Mucosa of gallbladder (tissue), 1 donor: ENCODE measurements at places on chromosomes 1 and 21.

- DNase-seq = no peak
Observed at GRCh38 chr1:186681801-186682200, 1.6 kb upstream of the PTGS2 start.

- DNase-seq = no peak
Observed at GRCh38 chr1:214013614-214014377, 26.0 kb downstream of the PROX1 start.

- DNase-seq = no peak
Observed at GRCh38 chr1:195701149-195701548, 907.1 kb downstream of the KCNT2 start.

DNA sequence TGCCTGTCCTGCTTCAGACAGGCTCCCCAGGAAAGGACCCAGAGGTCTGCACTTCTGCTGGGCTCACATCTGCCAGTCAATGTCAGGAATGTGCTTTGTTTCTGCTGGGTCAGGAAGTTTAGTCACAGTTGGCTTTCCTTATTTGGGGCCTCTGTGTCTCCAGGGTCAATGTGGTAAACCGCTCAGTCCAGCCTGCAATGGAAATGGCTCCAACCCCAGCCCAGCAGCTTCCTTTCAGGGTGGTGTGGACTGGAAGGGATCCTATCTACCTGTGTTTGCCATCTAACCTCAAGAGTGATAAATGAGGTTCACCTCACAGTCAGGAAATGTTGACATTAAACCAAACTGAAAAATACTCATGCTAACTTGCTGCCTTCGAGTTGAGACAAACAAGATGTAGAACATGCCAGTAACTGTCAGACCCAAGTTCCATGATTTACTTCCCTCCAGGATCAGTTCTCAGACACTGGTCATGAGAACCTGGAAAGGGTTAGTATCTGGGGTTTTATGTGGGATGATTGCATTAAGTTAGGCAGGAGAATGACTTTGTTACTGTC, 20.3 kb downstream of the ENO1 start:
- no peak for DNase-seq

GRCh38 chr21:17848228-17848627, 29.1 kb upstream of the C21orf91 start:
- peak; percentile 27 for DNase-seq

GRCh38 chr1:239164451-239165180, 221.8 kb upstream of the CHRM3 start:
- DNase-seq = no peak

DNA sequence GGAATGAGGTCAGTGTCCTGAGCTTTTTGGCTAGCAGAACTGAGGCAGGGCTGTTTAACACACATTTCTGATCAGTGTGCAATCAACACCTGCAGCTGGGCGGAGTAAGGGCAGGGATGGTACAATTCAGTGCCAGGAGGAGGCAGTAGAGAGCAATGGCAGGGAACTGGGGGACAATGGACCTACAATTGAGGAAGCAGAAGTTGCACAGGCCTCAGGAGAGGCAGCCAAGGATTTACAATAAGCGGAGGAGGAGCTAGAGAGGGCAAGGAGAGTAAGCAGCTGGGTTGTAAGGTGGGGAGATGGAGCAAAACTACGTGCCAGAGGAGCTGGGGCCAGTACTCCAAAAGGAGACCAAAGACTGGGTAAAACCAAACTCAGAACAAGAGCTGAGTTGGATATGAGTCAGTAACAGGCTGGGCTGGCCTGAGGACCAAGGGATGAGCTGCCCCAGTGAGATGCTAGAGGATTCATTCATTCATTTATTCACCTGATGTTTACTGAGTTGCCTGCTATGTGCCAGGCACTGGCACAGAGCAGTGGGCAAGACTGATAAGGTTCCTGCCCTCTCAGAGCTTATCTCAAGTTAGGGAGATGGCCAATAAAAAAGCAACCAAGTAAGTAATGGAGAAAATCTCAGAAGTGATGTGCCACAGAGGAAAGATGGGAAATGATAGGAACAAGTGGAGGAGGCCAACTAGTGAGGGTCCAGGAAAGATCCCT, 10.4 kb upstream of the GALE start:
- peak; percentile 51 for DNase-seq

GRCh38 chr21:38683222-38683621, 122.5 kb upstream of the ETS2 start:
- DNase-seq = no peak

GRCh38 chr1:9448132-9449109, 90.8 kb upstream of the SLC25A33 start:
- no peak for DNase-seq

- DNase-seq = no peak
Observed at GRCh38 chr1:117857418-117857817, 72.0 kb downstream of the GDAP2 start.

GRCh38 chr1:175553280-175553679, 190.1 kb downstream of the TNR start:
- DNase-seq = no peak

- DNase-seq = peak; percentile 10
Observed at GRCh38 chr1:57307392-57308170, 116.3 kb downstream of the DAB1 start.

DNA sequence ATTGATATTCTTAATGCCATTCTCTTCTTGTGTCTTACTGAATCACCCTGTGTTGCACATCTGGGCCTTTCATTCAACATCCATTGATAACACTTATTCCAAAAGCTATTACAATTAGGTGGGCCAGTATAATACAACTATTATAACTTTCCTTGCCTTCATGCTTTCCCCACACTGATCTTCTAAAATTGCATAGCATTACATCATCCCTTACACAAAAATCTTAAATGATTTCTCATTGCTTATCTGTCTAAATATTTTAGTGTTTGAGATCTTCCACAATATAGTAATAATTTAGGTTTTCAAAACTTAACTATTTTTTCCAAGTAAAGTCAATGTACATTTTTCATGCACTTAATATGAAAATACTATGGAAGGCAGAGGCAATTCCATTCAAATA, 1634.1 kb downstream of the PLA2G4A start:
- no peak for DNase-seq

DNA sequence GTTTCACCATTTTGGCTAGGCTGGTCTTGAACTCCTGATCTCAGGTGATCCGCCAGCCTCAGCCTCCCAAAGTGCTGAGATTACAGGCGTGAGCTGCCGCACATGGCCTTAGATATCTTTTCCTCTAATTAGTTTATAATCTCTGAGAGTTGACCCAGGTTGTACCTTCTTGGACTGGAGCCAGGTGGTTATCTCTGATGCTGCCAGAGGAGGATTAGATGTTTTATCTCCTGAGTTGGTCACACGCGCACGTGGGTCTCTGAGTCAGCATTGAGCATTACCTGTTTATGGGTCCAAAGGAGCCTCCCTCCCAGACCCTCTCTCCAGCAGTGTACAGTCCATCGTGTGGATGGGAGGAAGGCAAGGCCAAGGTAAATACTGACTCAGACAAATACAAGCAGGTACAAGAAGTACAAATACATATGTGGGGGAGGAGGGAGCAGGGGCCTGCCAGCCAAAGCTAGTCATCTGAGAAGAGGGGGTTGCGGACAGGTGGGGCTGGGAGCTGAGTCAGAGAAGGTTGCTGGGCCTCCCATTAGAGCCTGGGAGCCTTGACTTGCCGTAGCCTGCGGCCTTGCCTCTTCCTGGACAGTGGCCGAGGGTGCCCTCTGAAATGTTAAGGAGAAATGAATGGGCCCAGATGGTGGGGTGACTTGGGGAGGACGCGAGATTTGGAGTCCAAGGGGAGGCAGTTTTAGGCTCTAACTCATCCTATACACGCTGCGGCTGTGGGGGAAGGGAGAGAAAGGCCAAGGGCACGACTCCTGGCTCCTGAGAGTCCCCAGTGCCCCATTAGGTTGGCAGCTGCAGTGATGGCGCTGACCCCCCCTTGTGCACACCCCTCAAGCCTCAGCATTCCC, 13.1 kb downstream of the IL6R start:
- DNase-seq = peak; percentile 95

DNA sequence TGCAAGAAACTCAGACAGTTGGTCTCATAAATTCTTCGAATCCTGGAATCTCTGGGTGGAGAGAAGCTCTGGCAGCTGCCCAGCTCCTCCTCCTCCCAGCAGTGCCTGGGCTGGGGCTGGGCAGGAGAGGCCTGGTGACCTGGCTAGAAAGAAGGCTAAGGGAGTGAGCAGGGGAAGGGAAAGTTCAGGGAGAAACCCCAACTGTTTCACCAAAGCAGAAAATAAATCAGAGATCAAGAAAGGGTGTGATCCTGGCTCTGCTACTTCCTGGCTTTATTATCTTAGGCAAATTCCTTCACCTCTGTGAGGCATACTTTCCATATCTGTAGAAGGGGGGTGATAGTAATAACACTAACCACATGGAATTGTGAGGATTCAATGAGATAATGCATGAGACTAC, 8.8 kb upstream of the COL16A1 start:
- peak; percentile 34 for DNase-seq

DNA sequence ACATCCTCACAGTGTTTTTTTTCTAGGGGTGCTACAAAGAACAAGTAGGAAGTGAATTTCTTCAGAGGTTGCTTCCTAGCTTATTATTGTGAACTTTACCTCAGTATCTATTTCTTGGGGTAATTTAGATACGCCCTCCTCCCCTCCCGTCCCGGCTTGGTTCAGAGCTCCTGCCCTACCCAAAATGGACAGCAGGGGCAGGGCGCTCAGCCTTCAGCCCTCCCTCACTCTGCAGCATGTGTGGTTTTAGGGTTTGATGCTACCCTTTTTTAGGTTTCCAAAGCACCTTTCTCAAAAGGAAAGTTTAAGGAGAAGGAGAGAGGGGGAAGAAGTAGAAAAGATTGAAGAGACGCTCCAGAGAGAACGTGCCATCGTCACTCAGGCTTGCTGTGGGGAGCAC, 16.9 kb upstream of the POGK start:
- DNase-seq = no peak

DNA sequence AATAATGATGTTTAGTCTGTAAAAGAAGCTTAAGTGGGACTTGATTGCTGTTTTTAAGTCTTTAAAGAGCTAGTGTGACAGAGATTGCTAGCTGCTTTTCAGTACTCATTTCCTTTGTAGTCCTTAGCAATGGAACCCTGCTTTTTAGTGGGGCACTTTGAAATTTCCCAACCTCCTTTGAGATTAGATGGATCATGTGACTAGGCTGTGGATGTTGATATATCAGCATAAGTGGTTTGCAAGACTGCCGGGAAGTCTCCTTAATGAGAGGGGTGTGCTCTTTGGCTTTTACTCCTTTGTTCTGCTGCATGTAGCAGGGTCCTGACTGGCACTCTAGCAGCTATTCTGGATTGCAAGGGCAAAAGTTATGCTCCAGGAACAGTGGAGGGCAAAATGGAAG, 11.2 kb upstream of the RCOR3 start:
- DNase-seq = no peak

GRCh38 chr1:94773931-94774422, 46.2 kb upstream of the SLC44A3 start:
- DNase-seq = no peak

- no peak for DNase-seq
Observed at GRCh38 chr1:187481581-187482148, 652.9 kb downstream of the PLA2G4A start.

GRCh38 chr1:245448975-245449431, 294.2 kb downstream of the KIF26B start:
- no peak for DNase-seq

GRCh38 chr1:29029667-29030066, 94.0 kb downstream of the TMEM200B start:
- no peak for DNase-seq

DNA sequence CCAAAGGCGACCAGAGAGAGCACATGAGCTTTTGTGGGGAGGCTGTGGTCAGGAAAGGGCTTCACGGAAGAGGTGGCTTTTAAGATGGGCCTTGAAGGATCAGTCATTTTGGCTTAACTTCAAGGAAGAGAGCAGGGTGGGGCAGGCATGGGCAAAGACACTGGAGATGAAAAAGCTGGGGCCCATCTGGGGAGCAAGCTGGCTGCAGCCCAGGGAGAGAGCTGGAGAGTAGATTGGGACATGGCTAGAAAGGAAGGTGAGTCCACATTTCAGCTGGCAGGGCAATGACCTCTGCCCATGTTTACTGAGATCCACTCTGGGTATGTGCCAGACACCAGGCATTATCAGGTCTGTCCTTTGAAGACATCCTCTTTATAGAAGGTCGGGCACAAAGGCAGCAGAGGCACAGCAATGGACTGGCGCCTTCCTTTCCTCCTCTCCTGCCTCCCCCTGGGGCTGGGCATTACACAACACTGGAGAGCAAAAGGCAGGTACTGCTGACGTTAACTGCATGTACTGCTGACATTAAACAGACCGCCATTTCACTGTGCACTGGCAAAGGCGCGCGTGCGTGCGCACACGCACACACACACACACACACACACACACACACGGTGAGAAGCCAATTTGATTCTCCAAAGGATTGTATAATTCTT, 2.2 kb upstream of the UBXN10 start:
- no peak for DNase-seq

DNA sequence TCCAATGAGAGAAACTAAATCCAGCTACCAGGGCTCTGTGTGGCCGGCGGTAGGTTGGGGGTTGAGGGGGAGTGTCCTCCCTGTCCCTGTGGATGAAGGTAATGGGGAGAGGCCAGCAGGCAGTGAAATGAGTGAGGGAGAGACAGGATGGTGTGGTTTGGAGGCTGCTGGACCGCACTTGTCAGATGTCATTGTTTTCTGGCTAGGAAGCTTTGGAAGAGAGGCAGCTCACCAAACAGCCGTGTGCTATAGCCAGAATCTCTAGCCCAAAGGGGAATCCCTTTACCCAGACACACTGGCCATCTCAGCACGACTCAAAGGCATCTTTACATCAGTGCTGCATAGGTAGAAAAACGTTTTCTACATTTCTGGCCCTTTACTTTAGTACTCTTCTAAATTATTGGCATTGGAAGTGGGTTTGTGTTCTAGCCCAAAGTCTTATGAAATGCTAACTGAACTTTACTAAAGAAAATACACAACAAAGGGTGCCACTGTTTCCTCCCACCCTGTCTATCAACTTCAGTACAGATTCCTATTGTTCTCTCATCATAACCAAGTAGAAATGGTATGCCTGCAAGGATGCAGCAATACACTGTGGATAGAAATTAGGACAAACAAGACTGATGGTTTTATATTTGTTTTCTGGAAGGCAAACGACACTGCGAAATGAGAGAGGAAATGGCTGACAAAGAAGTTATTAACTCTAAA, 95.9 kb upstream of the COA6 start:
- DNase-seq = no peak

DNA sequence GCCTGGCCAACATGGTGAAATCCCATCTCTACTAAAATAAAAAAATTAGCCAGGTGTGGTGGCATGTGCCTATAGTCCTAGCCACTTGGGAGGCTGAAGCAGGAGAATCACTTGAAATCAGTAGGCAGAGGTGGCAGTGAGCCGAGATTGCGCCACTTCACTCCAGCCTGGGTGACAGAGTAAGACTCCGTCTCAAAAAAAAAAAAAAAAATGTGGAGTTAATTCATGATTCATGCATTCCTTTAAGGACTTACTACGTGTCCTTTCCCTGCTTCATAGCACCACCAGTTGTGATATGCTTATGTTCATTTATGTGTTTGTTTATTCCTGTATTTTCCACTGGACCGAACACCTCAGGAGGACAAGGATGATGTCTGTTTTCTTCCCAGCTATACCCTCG, 12.7 kb upstream of the PRELP start:
- no peak for DNase-seq
